ENCODE measurements at places on chromosomes 4 and X. TPM values are rescaled to one million over a fixed set of nuclear protein-coding genes. Genes with fewer than 3 reads are reported as not detected.
A peak's percentile ranks its signal among the peaks of the same experiment; 100 is the strongest.

DNA sequence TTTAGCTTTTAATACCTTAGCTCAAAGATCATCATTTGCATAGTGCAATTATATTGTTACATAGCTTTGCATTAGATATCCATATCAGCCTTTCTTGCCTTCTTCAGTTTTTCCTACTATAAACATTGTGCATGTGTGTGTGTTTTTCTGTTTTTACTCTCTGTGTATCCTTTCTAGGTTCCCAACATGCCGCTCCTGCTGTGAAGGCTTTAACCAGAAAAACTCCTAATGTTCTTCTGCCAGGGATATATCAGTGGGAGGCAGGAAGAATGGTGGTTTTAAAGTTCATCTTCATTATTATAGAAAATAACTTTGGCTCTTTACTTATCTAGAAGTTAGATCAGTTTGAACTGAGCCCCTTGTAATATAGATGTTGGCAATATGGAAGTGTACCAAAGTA is 61.2 kb downstream of the CPE start:
- DNase-seq: no peak
- H3K4me3 ChIP-seq: no peak overlapping the region
- H3K36me3 ChIP-seq: no peaks in the 10 kb centered on the region
- H3K27me3 ChIP-seq: peaks cover 9% of the 10 kb centered on the region

DNA sequence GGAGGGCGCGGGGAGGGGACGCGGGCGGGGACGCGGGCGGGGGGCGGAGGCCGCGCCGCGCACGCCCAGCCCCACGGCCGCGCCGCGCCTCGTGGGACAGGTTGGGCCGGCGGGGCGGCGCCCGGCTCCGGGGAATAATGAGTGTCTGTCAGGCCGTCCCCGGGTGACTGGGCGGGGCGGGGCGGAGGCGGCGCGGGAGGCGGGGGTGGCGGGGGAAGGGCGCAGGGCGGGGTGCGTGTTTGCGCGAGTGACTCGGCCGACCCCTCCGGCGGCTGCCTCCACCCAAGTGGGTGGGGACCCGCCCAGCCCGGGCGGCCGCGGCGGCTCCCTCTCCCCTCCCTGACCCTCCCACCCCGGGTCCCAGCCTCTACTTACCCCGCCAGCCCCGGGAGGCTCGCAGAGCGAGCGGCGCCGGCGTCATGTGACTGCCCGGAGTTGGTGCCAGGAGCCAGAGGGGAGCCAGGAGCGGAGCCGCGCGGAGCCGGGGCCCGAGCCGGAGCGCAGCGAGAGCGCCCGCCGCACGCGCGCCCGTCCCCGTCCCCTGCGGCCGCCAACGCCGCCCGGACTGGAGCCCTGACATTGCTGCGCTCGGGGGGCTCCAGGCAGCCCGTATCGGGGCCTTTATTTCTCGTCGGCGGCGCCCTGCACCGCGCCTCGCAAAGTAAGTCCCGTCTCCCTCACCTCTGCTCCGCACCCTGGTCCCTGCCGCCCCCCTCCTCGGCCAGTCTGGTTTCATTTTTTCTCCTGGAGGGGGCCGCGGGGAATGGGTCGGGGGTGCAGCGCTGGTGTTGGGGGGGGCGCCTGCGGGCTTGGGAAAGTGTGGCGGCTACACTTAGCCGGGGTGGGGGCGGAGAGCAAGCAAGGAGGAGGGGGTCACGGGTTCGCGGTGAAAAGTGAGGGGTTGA is at the start of gene KLF3:
Gene KLF3 (plus strand): TSS at position 399 of the 905 bp plus-strand sequence. CDS start 16,427 bp downstream, outside the sequence.
- no peaks in the 10 kb centered on the region for H3K27me3 ChIP-seq
- peaks cover 9% of the 10 kb centered on the region for H3K36me3 ChIP-seq
- peak; percentile 84 for DNase-seq

- peaks cover 7% of the 10 kb centered on the region for H3K27me3 ChIP-seq
- H3K27ac ChIP-seq: no peak overlapping the region
- H3K4me1 ChIP-seq: peaks cover 2% of the 10 kb centered on the region
- DNase-seq: no peak
- no peak overlapping the region for H3K4me3 ChIP-seq
Measured at GRCh38 chr4:95141361-95141760, 383.6 kb downstream of the BMPR1B start.

DNA sequence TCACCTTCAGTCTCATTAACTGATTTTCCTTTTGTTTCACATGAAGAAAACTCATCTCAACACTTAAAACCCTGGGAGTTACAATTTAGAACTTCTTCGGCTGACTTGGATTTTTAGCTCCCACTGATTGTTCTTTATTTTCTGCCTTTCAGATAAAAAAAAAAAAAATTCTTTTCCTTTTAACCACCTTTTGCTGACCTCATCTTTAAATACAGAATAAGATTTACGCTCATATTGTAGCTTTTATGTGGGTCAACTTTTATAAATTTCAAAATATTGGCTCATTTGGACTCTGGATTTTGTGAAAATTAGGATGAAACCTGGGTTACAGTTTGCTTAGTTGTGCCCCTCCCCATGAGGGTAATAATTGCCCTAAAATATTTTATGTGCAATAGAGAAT is 659.3 kb downstream of the ZNF674 start:
- peaks cover 3% of the 10 kb centered on the region for H3K4me1 ChIP-seq
- H3K27ac ChIP-seq: no peak overlapping the region
- no peak overlapping the region for H3K4me3 ChIP-seq
- DNase-seq: no peak
- H3K36me3 ChIP-seq: no peaks in the 10 kb centered on the region

- H3K4me1 ChIP-seq: no peaks in the 10 kb centered on the region
- H3K4me3 ChIP-seq: no peak overlapping the region
- H3K36me3 ChIP-seq: no peaks in the 10 kb centered on the region
- peaks cover 2% of the 10 kb centered on the region for H3K27me3 ChIP-seq
- no peak for DNase-seq
Measured at GRCh38 chrX:140050906-140051305, 85.6 kb upstream of the CXorf66 start.

DNA sequence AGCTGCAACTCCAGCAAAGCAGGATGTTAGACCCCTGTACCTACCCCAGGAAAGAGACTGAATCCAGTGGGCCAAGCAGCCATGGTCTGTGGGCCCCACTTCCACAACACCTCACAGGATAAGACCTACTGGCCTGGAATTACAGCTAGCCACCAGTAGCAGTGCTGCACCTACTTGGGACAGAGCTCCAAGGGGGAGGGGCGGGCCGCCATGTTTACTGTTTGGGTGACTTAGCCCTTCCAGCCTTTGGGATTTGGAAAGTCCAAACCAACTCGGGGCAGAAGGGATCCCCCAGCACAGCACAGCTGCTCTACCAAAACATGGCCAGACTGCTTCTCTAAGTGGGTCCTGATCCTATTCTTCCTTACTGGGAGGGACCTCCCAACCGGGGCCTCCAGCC is 9.1 kb upstream of the TMSB15B start:
- H3K4me1 ChIP-seq: no peaks in the 10 kb centered on the region
- H3K27me3 ChIP-seq: no peaks in the 10 kb centered on the region
- no peak overlapping the region for H3K27ac ChIP-seq
- no peak for DNase-seq
- no peaks in the 10 kb centered on the region for H3K36me3 ChIP-seq
- no peak overlapping the region for H3K4me3 ChIP-seq

DNA sequence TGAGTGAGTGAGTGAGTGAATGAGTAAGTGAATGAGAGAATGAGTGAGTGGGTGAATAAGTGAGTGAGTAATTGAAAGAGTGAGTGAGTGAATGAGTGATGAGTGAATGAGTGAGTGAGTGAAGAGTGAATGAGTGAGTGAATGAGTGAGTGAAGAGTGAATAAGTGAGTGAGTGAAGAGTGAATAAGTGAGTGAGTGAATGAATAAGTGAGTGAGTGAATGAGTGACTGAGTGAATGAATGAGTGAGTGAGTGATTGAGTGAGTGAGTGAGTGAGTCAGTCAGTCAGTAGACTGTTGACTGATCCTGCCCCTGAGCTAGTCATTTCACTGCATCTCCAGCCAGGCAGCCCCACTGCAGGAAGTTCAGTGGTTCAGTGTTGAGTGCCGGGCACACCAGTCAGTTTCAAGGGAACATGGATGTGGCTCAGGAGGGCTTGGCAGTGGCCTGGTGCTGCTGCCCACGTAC is 228.4 kb upstream of the PSAPL1 start:
- no peak overlapping the region for H3K27ac ChIP-seq
- H3K27me3 ChIP-seq: no peaks in the 10 kb centered on the region
- DNase-seq: peak; percentile 34
- no peak overlapping the region for H3K4me3 ChIP-seq
- H3K4me1 ChIP-seq: no peaks in the 10 kb centered on the region

GRCh38 chr4:147794787-147795413 is 63.0 kb downstream of the ARHGAP10 start:
- no peak overlapping the region for H3K4me3 ChIP-seq
- H3K36me3 ChIP-seq: no peaks in the 10 kb centered on the region
- H3K27ac ChIP-seq: no peak overlapping the region
- no peaks in the 10 kb centered on the region for H3K27me3 ChIP-seq
- peaks cover 42% of the 10 kb centered on the region for H3K4me1 ChIP-seq
- no peak for DNase-seq

DNA sequence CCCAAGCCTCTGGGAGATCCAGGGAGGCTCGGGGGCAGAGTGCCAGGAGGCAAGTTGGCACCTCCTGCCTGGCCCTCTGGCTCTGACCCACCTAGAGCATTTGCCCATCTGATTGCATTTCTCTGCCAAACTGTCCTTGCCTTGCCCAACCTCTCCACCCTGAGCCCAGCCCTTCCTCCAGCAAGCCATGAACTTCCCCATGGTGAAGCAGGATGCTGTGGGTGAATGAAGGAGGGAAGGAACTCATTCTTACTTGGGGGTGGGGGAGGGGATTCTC is 9.3 kb upstream of the CNGA2 start:
- H3K36me3 ChIP-seq: no peaks in the 10 kb centered on the region
- no peaks in the 10 kb centered on the region for H3K27me3 ChIP-seq
- no peak for DNase-seq
- no peak overlapping the region for H3K4me3 ChIP-seq
- H3K27ac ChIP-seq: no peak overlapping the region
- H3K4me1 ChIP-seq: no peaks in the 10 kb centered on the region

- H3K36me3 ChIP-seq: no peaks in the 10 kb centered on the region
- H3K27ac ChIP-seq: no peak overlapping the region
- no peak overlapping the region for H3K4me3 ChIP-seq
- no peak for DNase-seq
- no peaks in the 10 kb centered on the region for H3K27me3 ChIP-seq
Measured at GRCh38 chrX:24093746-24094145, 39.0 kb downstream of the EIF2S3 start.

GRCh38 chrX:39456894-39457604 is 640.7 kb downstream of the BCOR start:
- no peak overlapping the region for H3K27ac ChIP-seq
- DNase-seq: no peak
- H3K4me3 ChIP-seq: no peak overlapping the region
- H3K36me3 ChIP-seq: no peaks in the 10 kb centered on the region
- H3K27me3 ChIP-seq: no peaks in the 10 kb centered on the region

GRCh38 chr4:89338206-89338605 is 30.6 kb upstream of the GPRIN3 start:
- no peak overlapping the region for H3K27ac ChIP-seq
- H3K4me1 ChIP-seq: peaks cover 8% of the 10 kb centered on the region
- no peak overlapping the region for H3K4me3 ChIP-seq
- H3K36me3 ChIP-seq: no peaks in the 10 kb centered on the region
- no peaks in the 10 kb centered on the region for H3K27me3 ChIP-seq

DNA sequence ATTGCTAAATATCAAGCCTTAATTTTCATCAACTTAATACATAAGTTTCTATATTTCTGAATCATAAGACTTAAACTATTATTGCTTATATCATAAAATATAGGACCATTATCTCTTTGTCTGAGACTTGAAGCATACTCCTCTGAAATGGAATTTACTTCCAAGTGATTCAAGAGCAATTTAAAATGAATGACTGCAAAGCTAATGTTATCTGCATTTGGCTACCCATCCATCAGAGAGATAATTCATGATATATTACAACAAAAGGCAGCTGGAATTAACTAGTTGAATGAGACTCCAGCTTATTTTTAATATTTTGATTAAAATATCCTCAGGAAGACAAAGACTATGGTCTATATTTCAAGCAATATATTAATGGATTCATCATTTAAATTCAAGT is 208.6 kb downstream of the UNC5C start:
- no peaks in the 10 kb centered on the region for H3K36me3 ChIP-seq
- no peak overlapping the region for H3K4me3 ChIP-seq
- H3K4me1 ChIP-seq: no peaks in the 10 kb centered on the region
- no peak for DNase-seq

DNA sequence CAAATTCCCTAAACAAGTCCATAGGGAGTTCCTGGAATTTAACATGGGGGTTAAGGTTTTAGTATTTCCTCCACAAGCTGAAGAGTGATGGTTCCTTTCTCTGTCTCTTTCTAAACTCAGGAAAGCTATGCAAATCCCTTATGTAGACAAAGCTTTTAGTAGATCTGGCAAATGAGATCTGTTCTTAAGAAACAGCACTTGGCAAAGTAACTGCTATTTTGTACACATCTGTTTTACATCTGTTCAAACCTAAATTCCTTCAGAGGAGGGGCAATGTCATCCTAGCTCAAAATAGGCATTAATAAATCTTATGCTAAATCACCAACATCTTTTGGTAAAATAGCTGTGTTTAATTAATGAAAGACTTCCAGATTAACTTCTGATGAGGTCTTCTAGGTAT is 137.8 kb upstream of the TBC1D9 start:
- H3K4me1 ChIP-seq: no peaks in the 10 kb centered on the region
- no peaks in the 10 kb centered on the region for H3K36me3 ChIP-seq
- H3K4me3 ChIP-seq: no peak overlapping the region
- no peak for DNase-seq
- no peak overlapping the region for H3K27ac ChIP-seq

DNA sequence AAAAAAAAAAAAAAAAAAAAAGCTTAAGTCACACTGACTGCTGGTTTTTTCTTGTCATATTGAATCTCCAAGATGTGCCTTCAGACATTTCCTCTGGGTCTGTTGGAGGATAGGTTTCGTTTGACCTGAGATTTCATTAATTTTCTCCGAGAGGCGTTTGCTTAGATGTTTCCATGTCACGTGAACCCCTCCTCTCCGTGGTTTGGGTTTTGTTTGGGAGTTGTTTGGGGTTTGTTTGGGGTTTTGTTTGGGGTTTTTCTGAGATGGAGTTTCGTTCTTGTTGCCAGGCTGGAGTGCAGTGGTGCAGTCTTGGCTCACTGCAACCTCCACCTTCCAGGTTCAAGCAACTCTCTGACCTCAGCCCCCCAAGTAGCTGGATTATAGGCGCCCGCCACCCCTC is 40.8 kb upstream of the DHRSX start:
- no peak overlapping the region for H3K27ac ChIP-seq
- DNase-seq: no peak
- no peaks in the 10 kb centered on the region for H3K36me3 ChIP-seq
- H3K27me3 ChIP-seq: peaks cover 4% of the 10 kb centered on the region

The SPOCK3 gene
- not detected for total RNA-seq

The NAA11 gene
- not detected for total RNA-seq

The BEX1 gene
- 0.39 TPM for total RNA-seq

The ACE2 gene
- total RNA-seq: not detected

The GPRASP2 gene
- total RNA-seq: 1.3 TPM

The GABRE gene
- total RNA-seq: not detected

All from activated CD4-positive, alpha-beta T cell treated with anti-CD3 and anti-CD28 coated beads for 36 hours (primary cell).